Smooth muscle cell of the brain vasculature (primary cell): ENCODE measurements at places on chromosomes 1 and 21.

DNA sequence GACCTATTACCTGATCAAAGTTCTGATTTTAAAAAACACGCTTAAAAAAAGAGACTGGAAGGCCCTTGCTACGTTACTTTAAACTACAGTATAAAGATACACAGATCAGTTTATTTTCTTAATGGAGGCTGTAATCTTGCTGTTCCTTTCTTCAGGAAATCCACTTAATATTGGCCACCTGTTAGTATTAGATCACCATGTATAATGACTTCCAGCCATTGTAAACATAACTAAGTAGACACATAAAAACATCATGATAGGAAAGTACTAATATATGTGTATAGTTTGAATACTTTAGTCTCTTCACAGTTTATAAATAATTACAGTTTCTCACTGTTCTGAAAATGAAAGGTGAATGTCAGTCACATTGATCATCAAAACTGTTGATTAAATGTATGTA, 68.6 kb downstream of the ADGRL2 start:
- no peak for DNase-seq

- DNase-seq, result no peak
Measured at GRCh38 chr21:42218836-42219605, at the start of gene ABCG1. TSS of gene ABCG1 (plus strand) at chr21:42219140. CDS start at chr21:42219263, 123 bp downstream.

- no peak for DNase-seq
Measured at GRCh38 chr1:109395602-109396512, 1.9 kb downstream of the SORT1 start.

DNA sequence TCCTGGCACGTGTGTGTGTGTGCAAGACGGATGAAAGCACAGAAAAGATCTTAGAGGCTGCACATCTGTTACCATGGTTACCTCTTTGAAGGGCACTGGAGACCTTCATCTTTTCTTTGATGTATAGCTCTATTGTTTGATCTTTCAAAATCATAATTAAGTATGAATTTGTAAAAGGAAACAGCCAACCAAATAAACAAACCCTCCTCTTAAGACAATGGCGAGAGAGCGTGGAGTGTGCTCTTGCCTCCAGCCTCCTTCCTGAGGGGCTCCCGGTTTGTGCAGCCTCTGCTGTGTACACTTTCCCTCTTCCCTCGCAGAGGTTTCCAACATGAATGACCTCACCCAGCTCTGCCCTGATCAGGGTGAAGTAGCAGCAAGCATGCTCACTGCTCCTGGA, 27.9 kb downstream of the CACNA1S start:
- no peak for DNase-seq

DNA sequence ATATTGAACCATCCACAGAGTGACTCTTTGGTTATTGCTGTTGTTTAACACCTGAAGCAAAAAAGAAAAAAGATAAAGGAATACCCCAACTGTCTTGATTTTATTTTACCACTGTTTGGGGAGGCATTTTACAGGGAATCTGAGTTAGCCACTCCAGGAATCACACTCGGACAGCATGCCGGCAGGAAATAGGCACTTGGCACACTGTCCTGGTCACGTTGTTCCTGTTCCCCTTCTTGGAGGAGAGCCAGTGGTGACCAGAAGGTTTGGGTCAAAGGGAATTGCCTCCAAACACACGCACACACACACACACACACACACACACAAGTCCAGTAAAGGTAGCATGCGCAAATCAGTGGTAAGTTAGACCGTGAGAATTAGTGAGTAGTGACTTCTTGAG, 13.8 kb downstream of the RGS4 start:
- no peak for DNase-seq

GRCh38 chr1:21811875-21812305, at the start of gene LDLRAD2:
TSS of gene LDLRAD2 (plus strand) at chr1:21812265. CDS start at chr1:21812452, 187 bp downstream.
- DNase-seq, result no peak

GRCh38 chr1:8003438-8004112, 22.5 kb downstream of the ERRFI1 start:
- DNase-seq, result no peak

GRCh38 chr1:20063861-20064292, 6.1 kb upstream of the PLA2G5 start:
- DNase-seq, result no peak

DNA sequence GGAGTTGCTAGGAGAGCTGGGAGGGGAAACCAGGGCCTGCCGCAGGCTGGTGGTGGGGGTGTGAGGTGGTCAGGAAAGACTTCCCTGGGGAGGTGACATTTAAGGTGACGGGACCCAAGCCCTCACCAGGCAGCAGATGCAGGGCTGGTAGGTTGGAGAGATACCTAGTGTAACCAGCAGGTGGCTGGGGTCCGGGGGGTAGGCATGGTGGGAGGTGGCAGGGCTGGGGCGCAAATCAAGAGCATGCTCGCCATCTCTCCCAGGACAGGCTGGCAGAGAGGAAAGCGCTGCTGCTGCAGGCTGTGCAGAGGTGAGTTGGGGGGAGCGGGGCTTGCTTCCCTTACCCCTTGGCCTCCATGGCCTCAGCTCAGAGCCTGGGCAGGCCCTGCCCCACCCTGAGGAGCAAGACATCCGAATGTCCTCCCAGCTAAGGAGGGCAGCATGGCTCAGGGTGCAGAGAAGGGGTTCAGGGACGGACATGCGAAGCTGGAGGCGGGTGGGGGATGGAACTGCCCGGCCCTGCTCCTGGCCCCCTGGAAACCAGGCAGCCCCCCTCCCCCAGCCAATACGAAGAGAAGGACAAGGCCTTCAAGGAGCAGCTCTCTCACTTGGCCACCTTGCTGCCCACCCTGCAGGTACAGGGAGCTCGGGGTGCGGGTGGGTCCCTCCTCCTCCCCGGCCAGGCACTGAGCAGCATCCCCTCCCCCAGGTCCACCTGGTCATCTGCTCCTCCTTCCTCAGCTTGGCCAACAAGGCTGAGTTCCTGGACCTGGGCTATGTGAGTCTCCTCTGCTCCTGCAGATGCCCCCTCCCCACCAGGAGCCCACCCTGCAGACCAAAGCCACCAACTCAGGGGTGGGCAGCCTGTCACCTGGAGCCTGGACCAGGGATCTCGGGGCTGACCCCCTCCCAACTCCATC, 4.0 kb downstream of the RNF207 start:
- DNase-seq, result no peak

- peak; percentile 99 for DNase-seq
Measured at GRCh38 chr21:34836103-34836932, 167.5 kb downstream of the CLIC6 start.
